Left lung (tissue), 14 donors: ENCODE measurements at places on chromosomes 3 and 15.
A peak's percentile ranks its signal among the peaks of the same experiment; 100 is the strongest.

DNA sequence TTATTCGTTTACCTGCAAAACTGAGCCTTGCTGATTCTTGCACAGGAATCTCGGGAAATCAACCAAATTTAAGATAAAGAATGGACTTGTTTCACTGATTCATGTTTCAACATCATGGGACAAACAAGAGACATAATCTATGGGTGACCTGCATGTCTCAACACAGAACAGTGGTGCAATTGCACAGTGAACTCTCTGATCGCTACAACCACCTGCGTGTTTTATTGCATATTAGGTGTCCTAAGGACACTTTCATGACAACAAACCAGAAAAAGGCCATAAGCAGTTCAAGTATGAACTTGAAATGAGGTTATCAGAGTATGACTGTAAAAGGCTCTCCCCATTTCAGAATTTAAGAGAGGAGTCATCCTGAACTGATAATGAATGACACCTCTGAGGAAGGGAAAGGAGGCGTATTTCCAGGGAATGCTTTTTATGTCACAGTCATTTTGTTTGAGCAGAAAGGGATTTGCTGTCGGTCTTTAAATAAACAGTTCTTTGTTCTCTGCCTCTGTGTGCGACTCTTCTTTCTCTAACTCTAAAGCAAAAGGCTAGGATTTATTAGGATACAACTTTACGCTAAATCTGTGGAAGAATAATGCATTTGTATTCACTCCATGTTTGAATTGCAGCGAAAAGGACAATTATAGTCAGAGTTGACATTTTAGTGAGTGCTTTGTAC, 167.2 kb downstream of the RBMS3 start:
- no peak for DNase-seq

DNA sequence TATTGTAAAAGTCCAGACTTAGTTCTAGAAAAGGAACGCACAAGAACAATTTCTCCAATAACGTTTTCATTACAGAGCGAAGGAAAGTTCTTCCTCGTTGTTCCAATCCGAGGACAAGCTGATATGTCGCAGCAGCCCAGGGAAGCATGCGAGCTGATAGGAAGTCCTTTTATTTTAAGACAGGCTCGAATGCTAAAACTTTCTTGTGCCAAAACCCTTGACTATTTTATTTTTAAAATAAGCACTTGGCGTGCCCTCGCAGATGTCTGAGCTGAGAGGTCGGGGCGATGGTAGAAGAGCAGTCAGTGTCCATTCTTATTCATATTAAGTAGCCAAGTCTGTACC, 433 bp upstream of the MITF start:
- DNase-seq: no peak

GRCh38 chr3:47020311-47020710, 40.8 kb downstream of the NBEAL2 start:
- no peak for DNase-seq

DNA sequence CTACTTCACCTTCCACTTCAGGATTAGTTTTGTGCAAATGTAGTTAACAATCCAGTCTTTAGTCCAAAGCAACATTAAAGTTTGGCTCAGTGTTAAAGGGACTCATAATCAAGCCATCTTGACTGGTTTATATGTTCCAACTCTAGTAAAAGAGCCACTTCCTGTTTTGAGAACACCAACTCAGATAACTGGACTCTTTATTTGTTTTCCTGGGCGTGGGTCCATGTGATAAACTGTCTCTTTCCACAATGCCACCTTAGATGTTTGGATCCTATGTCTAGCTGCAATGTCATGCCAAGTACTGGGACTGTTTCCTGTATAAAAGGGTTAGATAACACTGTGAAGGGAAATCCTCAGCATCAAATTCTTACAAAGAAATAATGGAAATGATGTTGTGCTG, 545.0 kb downstream of the PYDC2 start:
- DNase-seq: no peak

GRCh38 chr3:186220365-186220764, 111.5 kb upstream of the ETV5 start:
- no peak for DNase-seq

DNA sequence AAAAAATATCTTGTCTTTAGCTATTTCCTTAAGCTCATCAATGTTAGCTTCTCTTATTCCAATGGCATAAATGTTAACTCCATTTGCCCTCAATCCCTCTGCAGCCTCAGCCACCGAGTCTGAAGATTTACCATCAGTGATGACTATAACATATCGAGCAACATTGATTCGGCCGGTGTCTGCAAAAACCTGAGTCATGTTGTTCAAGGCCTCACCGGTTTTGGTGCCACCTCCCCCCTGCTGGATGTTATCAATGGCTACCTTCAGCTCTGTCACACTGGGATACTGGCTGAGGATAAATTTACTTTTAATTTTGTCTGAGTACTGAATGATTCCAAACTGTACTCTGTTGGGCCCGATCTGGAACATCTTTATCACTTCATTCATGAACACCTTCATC, 41.0 kb upstream of the CAPN7 start:
- no peak for DNase-seq

DNA sequence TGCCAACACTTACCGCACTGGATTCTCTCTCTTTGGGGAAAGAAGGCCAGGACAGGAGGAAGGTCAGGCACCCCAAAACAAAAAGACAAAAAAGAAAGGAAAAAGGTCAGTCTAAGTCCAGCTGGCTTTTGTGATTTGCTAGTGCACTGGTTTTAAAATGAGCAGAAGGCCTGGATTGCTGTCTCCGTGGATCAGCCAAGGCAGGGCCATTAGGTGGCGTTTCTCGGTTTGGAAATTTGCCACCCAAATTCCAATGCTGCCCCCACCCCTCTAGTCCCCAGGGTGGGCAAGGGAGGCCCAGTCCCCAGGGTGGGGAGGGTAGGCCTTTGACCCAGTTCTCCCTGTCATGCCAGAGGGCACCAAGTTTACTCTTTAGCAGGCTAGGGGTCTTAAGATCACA, 33.3 kb downstream of the TLE3 start:
- no peak for DNase-seq

DNA sequence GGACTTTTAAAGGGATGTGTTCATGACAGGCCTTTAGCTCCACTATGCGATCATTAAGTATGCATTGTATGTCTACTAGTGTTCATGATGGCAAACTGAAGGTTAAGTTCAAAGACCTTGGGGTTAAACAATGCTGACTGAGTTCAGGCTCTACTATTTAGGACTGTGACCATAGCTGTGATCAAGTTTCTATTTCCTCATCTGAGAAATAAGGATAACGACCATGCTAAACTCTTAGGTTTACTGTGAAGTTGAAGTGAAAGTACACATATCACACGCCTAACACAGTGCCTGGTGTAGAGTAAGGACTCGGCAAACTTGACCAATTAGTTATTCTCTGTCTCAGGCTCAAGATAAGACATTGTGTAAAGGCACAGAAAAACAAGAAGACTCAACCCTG, 243.2 kb downstream of the MBNL1 start:
- DNase-seq: no peak

DNA sequence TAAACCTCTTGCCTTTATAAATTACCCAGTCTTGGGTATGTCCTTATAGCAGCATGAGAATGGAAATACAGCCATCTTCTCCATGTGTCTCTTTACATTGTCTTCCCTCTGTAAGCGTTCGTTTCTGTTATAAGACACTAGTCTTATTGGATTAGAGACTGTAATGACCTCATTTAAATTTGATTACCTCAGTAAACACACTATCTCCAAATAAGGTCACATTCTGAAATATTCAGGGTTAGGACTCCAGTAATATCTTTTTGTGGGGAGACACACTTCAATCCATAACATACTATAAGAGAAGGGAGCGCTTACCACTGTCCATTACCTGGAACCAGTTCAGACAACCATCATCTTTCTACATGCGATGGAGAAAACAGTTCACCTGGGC, 34.3 kb upstream of the CD47 start:
- no peak for DNase-seq

DNA sequence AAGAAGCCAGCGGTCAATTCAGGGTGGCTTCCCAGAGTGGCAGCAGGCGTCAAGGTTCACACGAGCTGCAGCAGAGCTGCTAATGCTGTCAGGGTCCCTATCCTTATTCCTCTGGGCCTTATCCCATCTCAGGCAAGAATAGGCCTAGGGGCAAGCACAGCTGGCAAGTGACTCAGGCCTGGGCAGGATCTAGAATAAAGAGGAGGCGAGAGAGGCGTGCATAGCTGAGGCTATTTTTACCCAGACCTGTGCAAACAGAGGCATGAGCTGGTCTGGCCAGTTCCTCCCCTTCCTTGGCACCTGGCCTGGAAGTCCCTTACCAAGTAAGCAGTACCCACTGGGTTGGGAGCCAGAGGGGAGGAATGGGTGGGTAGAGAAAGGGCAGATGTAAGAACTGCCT, 12.2 kb upstream of the VIPR1 start:
- DNase-seq: peak; percentile 77

DNA sequence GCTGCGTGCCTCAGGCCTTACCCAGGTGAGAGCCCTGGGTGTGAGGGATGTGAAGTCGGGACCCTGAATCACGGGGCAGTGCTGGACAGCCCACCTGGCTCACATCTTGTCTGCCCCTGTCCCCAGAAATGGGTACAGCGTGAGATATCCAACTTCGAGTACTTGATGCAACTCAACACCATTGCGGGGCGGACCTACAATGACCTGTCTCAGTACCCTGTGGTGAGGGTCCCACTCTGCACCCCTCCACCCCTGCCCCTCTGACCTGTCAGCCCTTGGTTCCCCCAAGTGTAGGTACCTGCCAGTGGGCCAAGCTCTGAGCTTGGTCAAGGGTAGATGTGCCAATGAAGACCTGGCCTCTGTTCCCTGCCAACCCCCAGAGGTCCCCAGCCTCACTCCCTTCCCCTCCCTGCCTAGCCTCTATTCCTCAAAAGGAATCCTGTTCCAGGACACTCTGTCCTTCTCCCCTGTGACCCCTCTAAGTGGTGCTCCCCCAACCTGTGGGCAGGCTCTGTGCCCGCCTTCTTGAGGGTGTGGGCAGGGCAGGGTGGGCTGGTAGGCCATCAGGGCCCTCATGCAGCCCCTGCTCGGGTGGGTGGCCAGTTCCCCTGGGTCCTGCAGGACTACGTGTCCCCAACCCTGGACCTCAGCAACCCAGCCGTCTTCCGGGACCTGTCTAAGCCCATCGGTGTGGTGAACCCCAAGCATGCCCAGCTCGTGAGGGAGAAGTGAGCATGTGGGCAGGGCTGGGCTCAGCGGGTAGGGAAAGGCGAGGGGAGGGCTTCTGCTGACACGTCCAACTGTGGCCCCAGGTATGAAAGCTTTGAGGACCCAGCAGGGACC, 25.1 kb downstream of the NBEAL2 start:
- no peak for DNase-seq

GRCh38 chr3:129577366-129577765, 29.1 kb downstream of the PLXND1 start:
- DNase-seq: no peak

DNA sequence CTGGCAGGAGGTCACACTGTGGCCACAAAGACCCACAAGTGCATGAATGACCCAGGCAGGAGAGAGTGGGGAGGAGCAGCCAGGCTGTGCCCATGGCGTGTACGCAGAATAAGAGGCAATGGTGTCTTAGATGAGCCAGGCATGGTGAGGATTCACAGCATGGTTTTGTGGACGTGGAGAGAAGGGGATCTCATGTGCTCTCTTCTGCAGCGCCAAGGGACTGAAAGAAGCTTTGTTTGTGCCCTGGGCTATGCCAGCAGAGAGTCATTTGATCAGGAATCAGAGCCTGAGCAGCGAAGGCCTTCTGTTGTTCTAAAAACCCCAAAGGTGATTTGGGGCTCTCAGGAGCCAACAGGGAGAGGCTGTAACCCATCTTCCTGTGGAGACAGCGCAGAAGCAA, 18.7 kb upstream of the RPP14 start:
- DNase-seq: no peak
